Esophagus squamous epithelium (tissue), 5 donors: ENCODE measurements at places on chromosomes 16 and 17. TPM values are rescaled to one million over a fixed set of nuclear protein-coding genes. Genes with fewer than 3 reads are reported as not detected.
A peak's percentile ranks its signal among the peaks of the same experiment; 100 is the strongest.

DNA sequence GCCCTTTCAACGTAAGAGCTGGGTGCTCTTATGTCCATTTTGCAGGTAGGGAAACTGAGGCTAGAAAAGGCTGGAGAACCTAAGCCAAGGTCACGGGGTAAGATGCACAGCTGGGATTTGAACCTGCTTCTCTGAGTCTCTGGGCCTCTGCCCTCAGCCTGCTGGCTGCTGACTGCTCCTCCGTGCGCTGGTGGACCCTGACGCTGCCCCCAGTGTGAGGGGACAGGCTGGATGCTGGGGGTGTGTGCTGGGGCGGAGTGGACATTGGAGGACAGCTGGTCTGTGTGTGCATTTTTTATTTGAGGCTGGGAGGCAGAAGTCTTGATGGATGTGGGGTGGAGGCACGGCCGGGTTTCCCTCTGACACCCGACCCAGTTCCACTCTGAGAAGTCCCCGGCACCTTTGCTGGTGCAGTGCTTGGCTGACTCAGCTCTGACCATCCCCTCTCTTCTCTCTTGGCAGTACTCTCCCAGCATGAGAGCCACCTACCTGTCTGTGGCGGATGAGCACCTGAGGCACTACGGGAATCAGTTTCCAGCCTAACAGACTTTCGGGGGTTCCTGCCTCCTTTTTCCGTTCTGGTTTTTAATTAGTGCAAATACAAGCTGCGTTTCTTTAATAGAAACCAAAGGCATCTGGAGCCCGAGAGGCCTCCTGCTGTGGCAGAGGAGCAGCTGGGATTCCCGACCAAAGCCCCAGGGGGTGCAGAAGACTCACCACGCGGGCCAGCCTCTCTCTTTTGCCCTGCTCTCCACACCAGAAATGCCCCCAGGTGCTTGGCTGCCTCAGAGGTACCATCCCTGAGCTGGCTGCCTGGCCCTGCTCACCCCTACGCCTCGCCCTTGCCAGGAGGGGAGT, 14.1 kb upstream of the DNAI2 start:
- H3K4me3 ChIP-seq = no peak overlapping the region
- H3K4me1 ChIP-seq = no peaks in the 10 kb centered on the region
- H3K27me3 ChIP-seq = no peaks in the 10 kb centered on the region
- DNase-seq = no peak

GRCh38 chr17:31294820-31295488, 2.1 kb downstream of the OMG start:
- H3K27me3 ChIP-seq = no peaks in the 10 kb centered on the region
- no peak overlapping the region for H3K27ac ChIP-seq
- H3K4me3 ChIP-seq = no peak overlapping the region
- no peaks in the 10 kb centered on the region for H3K4me1 ChIP-seq

DNA sequence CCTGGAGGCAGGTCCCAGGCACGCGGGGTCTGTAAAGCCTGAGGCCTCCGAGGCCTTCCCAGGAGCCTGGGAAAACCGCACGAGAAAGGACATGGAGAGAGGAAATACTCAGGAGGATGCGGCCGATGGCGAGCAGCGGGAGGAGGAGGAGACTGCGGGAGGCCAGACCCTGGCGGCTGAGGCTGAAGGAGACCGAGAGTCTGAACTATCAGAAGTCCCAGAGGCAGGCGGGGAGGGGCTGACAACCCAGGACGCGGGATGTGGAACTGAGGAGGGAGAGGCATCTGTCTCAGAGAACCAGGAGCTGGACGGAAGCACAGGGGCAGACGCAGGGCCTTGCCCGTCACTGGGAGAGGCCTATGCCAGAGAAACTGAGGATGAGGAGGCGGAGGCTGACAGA, 2.4 kb downstream of the APOBR start:
- H3K4me1 ChIP-seq = peaks cover 27% of the 10 kb centered on the region
- DNase-seq = no peak
- no peaks in the 10 kb centered on the region for H3K36me3 ChIP-seq
- no peaks in the 10 kb centered on the region for H3K27me3 ChIP-seq
- no peak overlapping the region for H3K27ac ChIP-seq

- no peak overlapping the region for H3K4me3 ChIP-seq
- no peak overlapping the region for H3K27ac ChIP-seq
- no peak for DNase-seq
- H3K36me3 ChIP-seq = no peaks in the 10 kb centered on the region
- H3K4me1 ChIP-seq = peaks cover 21% of the 10 kb centered on the region
These were observed 38.7 kb upstream of the NFAT5 start for GRCh38 chr16:69526831-69527655.

GRCh38 chr16:66476328-66477027, 49.4 kb downstream of the BEAN1 start:
- H3K36me3 ChIP-seq = no peaks in the 10 kb centered on the region
- H3K27me3 ChIP-seq = no peaks in the 10 kb centered on the region
- H3K27ac ChIP-seq = no peak overlapping the region
- DNase-seq = no peak
- peaks cover 10% of the 10 kb centered on the region for H3K4me1 ChIP-seq

GRCh38 chr17:30414486-30414885, 35.8 kb downstream of the CPD start:
- H3K36me3 ChIP-seq = no peaks in the 10 kb centered on the region
- H3K27ac ChIP-seq = no peak overlapping the region
- H3K27me3 ChIP-seq = no peaks in the 10 kb centered on the region
- H3K4me1 ChIP-seq = no peaks in the 10 kb centered on the region
- no peak overlapping the region for H3K4me3 ChIP-seq
- DNase-seq = no peak

GRCh38 chr17:73476890-73477350, 165.1 kb upstream of the CDC42EP4 start:
- H3K4me3 ChIP-seq = no peak overlapping the region
- peaks cover 3% of the 10 kb centered on the region for H3K4me1 ChIP-seq
- no peak overlapping the region for H3K27ac ChIP-seq

DNA sequence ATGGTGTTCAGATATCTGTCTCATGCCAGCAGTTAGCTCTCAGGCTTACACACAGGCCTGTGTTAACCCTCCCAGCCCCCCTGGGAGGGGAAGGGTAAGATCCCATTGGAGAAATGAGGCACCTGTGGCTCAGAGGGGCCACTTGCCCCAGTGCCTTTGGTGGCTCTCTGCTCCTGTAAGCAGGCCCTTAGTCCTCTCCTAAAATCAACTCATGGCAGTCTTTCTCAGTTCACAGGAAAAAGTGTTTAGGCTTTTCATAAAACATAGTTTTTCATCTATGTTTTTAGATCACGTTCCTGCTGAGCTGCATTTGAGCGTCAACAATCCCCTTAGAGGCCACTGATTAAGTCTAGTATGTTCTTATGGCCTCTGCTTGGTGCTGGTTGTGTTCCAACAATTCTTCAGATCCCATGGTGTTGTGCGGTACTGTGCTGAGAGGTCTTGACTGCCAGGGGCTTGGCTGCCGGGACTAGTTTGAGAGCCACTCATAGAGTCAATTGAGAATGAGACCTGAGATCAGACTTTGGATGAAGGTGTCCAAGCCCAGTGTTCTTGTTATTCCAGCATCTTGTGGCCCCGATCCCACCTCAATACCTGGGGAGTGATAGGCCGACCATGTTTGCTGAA, 10.6 kb downstream of the TAOK2 start:
- H3K4me3 ChIP-seq = no peak overlapping the region
- H3K27me3 ChIP-seq = no peaks in the 10 kb centered on the region
- H3K4me1 ChIP-seq = no peaks in the 10 kb centered on the region
- no peak for DNase-seq

- no peaks in the 10 kb centered on the region for H3K36me3 ChIP-seq
- H3K27ac ChIP-seq = no peak overlapping the region
- H3K27me3 ChIP-seq = no peaks in the 10 kb centered on the region
- no peak overlapping the region for H3K4me3 ChIP-seq
These were observed 13.9 kb upstream of the PRPSAP1 start for GRCh38 chr17:76367642-76368041.

- no peak overlapping the region for H3K27ac ChIP-seq
- no peak for DNase-seq
- no peaks in the 10 kb centered on the region for H3K27me3 ChIP-seq
- H3K4me1 ChIP-seq = no peaks in the 10 kb centered on the region
- H3K4me3 ChIP-seq = no peak overlapping the region
- H3K36me3 ChIP-seq = no peaks in the 10 kb centered on the region
These were observed 136.5 kb downstream of the SKAP1 start for GRCh38 chr17:48293319-48294019.

- no peak overlapping the region for H3K4me3 ChIP-seq
- no peaks in the 10 kb centered on the region for H3K4me1 ChIP-seq
- no peak overlapping the region for H3K27ac ChIP-seq
- H3K27me3 ChIP-seq = no peaks in the 10 kb centered on the region
- DNase-seq = no peak
- no peaks in the 10 kb centered on the region for H3K36me3 ChIP-seq
These were observed 3.3 kb upstream of the KRT35 start for GRCh38 chr17:41483991-41484826.

GRCh38 chr17:81993729-81994592, 16.5 kb downstream of the ASPSCR1 start:
- no peak overlapping the region for H3K27ac ChIP-seq
- peaks cover 19% of the 10 kb centered on the region for H3K4me1 ChIP-seq
- peaks cover 44% of the 10 kb centered on the region for H3K36me3 ChIP-seq
- no peak for DNase-seq
- H3K4me3 ChIP-seq = no peak overlapping the region

GRCh38 chr16:19127674-19128131, 13.9 kb downstream of the ITPRIPL2 start:
- no peaks in the 10 kb centered on the region for H3K27me3 ChIP-seq
- DNase-seq = no peak
- no peak overlapping the region for H3K27ac ChIP-seq
- peaks cover 21% of the 10 kb centered on the region for H3K4me1 ChIP-seq

DNA sequence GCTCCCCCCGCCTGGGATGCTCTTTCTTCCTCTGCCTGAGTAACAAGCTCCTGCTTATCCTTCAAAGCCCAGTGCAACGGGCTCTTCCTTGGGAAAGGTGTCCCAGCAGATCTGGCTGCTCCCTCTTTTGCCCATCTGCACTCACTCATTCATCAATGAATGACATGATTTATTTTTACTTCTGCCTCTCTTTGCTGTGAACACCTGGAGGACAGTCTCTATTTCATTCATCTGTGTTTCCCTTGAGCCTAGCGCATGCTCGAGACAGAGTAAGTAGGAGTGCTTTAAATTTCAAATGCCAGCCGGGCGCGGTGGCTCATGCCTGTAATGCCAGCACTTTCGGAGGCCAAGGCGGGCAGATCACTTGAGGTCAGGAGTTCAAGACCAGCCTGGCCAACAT, 22.0 kb upstream of the GINS2 start:
- H3K36me3 ChIP-seq = no peaks in the 10 kb centered on the region
- H3K27ac ChIP-seq = no peak overlapping the region
- no peaks in the 10 kb centered on the region for H3K27me3 ChIP-seq
- H3K4me3 ChIP-seq = no peak overlapping the region

- peaks cover 36% of the 10 kb centered on the region for H3K4me1 ChIP-seq
- peak overlapping the region; percentile 79 for H3K27ac ChIP-seq
- H3K4me3 ChIP-seq = no peak overlapping the region
These were observed 73.1 kb upstream of the TANC2 start for GRCh38 chr17:62892870-62893338.

DNA sequence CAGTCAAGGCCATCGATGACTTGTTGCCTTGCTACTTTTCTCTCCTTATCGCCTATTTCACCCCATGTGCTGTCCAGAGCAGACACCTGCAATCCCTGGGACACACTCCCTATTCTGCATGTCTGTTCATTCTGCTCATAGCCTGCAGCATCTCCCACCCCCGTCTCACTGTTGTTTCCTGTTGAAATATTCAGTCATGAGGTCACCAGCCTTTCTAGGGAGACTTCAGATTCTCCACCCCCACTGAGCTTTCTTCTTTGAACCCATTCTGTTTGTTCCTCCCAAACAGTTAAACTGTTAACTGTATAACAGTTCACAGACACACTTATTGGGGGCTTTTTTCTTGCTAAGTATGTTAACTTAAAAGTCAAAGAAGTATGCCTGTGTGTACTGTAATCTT, 94.4 kb downstream of the AATF start:
- H3K4me3 ChIP-seq = no peak overlapping the region
- peaks cover 5% of the 10 kb centered on the region for H3K4me1 ChIP-seq
- no peaks in the 10 kb centered on the region for H3K36me3 ChIP-seq
- H3K27ac ChIP-seq = no peak overlapping the region
- no peaks in the 10 kb centered on the region for H3K27me3 ChIP-seq

- H3K4me1 ChIP-seq = peaks cover 25% of the 10 kb centered on the region
- H3K27me3 ChIP-seq = no peaks in the 10 kb centered on the region
- no peaks in the 10 kb centered on the region for H3K36me3 ChIP-seq
These were observed 4.8 kb downstream of the DCAKD start for GRCh38 chr17:45046537-45047125.

DNA sequence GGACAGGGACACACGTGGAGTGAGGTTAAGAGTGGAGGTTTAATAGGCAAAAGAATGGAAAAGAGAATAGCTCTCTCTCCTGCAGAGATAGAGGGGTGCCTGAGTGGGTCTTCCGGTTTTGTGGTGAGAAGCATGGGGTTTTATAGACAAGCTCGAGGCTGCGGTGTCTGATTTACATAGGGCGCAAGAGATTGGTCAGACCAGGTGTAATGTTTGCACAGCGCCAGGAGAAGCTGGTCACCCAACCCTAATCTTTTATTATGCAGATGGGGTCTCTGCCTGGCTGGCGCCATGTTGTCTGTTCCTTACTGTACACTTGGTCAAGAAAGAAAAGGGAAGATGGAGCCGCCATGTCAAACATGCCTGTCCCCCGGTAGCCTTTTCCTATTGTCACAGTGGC, 44.5 kb upstream of the MLYCD start:
- no peak overlapping the region for H3K4me3 ChIP-seq
- DNase-seq = no peak
- H3K4me1 ChIP-seq = no peaks in the 10 kb centered on the region
- no peaks in the 10 kb centered on the region for H3K36me3 ChIP-seq

- no peak for DNase-seq
- H3K27ac ChIP-seq = no peak overlapping the region
- no peak overlapping the region for H3K4me3 ChIP-seq
- H3K4me1 ChIP-seq = no peaks in the 10 kb centered on the region
- H3K36me3 ChIP-seq = no peaks in the 10 kb centered on the region
- no peaks in the 10 kb centered on the region for H3K27me3 ChIP-seq
These were observed 15.7 kb downstream of the C16orf74 start for GRCh38 chr16:85735225-85735635.

GRCh38 chr16:66924527-66925321, 611 bp downstream of the RRAD start:
- H3K36me3 ChIP-seq = no peaks in the 10 kb centered on the region
- peak overlapping the region; percentile 73 for H3K4me3 ChIP-seq
- H3K4me1 ChIP-seq = peaks cover 53% of the 10 kb centered on the region
- no peak for DNase-seq
- peak overlapping the region; percentile 90 for H3K27ac ChIP-seq

GRCh38 chr17:2013994-2014317, 11.2 kb downstream of the RTN4RL1 start:
- no peak overlapping the region for H3K4me3 ChIP-seq
- no peak overlapping the region for H3K27ac ChIP-seq
- H3K4me1 ChIP-seq = peaks cover 58% of the 10 kb centered on the region
- no peak for DNase-seq

The KRTAP4-1 gene
- total RNA-seq = not detected

The CLEC18A gene
- 0.45 TPM for total RNA-seq

The HSPB9 gene
- total RNA-seq = not detected

The KDM6B gene
- total RNA-seq = 14.6 TPM

The SGSM2 gene
- total RNA-seq = 67.9 TPM

The NHLRC4 gene
- 0.95 TPM for total RNA-seq

The NSF gene
- total RNA-seq = 20.9 TPM

The SALL1 gene
- not detected for total RNA-seq
